ENCODE measurements at places on chromosomes 12 and 14. TPM values are rescaled to one million over a fixed set of nuclear protein-coding genes. Genes with fewer than 3 reads are reported as not detected.

NANOG gene
- total RNA-seq, result 1.3 TPM

DNA sequence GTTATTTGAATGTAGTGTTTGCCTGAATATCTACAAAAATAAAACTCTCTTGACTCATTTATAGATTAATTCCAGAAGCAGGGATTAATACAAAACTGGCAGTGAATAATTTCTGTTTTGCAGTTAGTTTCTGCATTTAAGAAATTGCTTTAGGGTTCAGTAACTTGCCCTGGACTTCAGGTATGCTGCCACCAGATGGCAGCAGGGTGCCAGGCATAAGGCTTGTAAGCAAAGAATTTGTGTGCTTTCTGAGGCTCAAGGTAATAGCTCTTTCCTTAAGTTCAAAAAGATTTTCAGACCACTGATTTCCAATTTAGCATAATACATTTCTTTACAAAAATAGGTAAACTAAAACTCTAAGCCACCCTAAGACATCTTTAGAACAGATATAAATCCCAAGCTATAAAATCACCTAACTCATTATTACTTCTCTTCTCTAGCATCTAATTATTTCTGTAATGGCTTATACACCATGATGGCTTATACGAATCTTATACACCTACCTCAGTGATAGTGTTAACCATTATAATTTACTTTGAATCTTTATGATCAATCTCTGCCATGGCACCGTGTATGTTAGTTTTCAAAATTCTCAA lies 398.3 kb downstream of the APAF1 start:
- peak; percentile 80 for DNase-seq

DNA sequence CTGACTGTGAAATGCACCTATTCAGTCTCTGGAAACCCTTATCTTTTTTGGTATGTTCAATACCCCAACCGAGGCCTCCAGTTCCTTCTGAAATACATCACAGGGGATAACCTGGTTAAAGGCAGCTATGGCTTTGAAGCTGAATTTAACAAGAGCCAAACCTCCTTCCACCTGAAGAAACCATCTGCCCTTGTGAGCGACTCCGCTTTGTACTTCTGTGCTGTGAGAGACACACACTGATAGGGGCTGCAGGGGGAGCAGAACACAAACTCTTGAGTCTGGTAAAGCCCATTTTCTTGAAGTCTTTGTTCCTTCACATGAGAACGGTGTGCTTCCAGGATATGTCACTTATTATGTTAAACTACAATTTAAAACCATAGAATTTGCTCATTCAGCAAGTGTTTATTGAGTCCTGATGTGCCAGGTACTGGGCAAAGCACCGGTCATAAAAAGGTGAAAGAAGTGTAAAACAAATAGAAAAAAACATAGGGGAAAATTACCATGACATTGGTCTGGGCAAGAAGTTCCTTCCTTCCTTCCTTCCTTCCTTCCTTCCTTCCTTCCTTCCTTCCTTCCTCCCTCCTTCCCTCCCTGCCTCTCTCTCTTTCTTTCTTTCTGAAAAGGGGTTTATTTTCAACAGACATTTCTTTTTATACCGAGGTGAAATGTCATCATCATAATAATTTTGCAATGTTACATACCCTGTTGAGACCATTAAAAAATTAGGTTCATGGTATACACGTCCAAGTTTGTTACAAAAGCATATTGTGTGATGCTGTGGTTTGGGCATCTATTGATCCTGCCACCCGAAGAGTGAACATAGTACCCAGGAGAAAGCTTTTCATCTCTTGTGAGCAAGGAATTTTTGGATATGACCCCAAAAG lies 50.7 kb upstream of the OR4E1 start:
- DNase-seq, result no peak

DNA sequence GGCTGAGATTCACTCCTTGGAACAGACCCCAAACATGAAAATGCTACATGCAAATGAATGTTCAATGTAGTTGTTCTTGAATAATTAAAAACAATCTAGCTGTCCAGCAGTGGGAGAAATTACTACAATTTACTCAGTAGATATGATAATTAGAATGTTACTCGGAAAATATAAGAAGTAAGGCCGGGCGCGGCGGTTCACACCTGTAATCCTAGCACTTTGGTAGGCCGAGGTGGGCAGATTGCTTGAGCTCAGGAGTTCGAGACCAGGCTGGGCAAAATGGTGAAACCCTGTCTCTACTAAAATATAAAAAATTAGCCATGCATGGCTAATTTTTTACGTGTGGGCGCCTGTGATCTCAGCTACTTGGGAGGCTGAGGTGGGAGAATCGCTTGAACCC lies 15.3 kb upstream of the PTGER2 start:
- DNase-seq, result no peak

DNA sequence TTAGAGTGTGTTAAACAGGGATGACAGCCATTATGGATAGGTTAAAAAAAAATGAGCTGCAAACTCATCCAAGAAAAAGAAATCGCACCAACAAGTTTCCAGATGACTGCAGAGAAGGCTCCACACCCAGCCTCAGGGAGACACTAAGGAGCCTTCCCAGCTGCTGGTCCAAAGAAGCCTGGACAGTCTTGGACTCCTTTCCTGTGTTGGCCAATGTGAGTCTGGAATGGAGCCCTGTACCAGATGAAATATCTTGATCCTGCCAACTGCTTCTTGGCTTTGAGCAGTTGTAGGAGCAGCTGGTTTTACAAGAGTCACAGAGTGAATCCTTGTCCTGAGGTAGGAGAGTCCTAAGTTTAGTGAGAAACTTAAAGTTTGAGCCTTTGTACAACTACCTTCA lies 44.5 kb downstream of the SLC38A1 start:
- no peak for DNase-seq

DNA sequence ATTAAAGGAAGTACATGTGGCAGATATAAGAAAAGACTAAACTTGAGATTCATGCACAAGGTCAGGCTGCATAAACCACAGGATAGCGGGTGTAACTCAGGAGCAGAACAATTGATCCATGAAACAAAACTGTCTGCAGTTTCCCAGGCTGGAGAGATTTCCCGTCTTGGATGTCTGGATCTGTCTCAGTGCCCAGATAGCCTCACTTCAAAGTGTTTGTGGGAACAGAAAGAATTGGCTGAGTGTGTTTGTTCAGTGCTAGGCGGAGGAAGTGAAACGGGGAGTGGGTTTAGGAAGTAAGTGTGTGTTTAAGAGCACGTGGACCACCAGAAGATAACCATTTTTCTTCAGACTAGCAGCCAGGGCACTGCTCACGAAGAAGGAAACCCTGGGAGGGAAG lies 1.4 kb upstream of the RNASE10 start:
- DNase-seq, result no peak

All from glutamatergic neuron (in vitro differentiated cells).